Foreskin keratinocyte (primary cell): ENCODE measurements at places on chromosomes 4 and X. TPM values are rescaled to one million over a fixed set of nuclear protein-coding genes. Genes with fewer than 3 reads are reported as not detected.

PSAPL1 gene
- not detected in 2 replicates for total RNA-seq

MAGEC3 gene
- not detected in 2 replicates for total RNA-seq

RASL11B gene
- 2.3 and 2.5 TPM in 2 replicates for total RNA-seq

CNGA1 gene
- total RNA-seq: 0.31 and 0.53 TPM in 2 replicates

SNCA gene
- total RNA-seq: 44.6 and 57.4 TPM in 2 replicates

TSR2 gene
- total RNA-seq: 33.6 and 39.8 TPM in 2 replicates

TMEM31 gene
- total RNA-seq: not detected in 2 replicates

CLIC2 gene
- total RNA-seq: not detected in 2 replicates

TRPC5OS gene
- total RNA-seq: not detected in 2 replicates

IBSP gene
- not detected in 2 replicates for total RNA-seq

PCDH19 gene
- under 0.01 TPM in 1 of 2 replicates, not detected in the other for total RNA-seq

DNA sequence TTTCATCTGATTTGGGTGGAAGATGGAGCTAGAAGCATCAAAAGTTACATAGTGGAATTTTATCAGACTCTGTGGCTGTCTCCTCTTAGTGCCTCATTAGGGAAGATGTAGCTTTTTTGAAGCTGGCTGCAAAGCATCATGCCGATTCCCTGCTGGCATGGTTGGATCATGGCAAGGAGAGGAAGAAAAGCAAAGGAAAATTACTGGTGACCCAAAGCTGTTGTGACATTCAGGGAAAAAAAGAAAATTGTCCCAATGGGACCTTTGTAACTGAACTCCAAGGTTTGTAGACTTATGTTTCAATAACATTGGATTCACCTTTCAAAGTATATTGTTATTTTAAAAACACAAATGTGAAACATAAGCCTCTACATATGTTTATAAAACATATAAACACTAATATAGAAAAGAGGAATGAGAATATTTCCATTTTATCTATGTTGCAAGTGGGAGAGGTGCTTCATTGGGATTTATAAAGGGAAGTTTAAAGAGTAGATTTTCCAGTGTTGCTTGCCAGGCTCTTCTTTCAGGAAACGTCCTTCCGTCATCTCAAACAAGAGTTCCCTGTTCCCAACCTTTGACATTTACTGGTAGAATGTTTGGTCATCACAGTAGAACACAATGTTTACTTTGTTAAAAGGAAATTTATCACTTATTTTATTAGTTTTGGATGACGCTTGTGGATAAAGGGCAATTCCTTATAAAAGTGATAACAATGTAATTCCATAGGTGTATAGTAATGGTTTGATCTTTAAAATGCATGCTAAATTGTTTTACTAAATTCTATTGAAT is 190.1 kb upstream of the GPRIN3 start:
- DNase-seq: no peak

GRCh38 chrX:69496183-69496582 is 7.9 kb upstream of the NALF2 start:
- DNase-seq: no peak

GRCh38 chr4:106291678-106292077 is 24.3 kb downstream of the TBCK start:
- DNase-seq: no peak

DNA sequence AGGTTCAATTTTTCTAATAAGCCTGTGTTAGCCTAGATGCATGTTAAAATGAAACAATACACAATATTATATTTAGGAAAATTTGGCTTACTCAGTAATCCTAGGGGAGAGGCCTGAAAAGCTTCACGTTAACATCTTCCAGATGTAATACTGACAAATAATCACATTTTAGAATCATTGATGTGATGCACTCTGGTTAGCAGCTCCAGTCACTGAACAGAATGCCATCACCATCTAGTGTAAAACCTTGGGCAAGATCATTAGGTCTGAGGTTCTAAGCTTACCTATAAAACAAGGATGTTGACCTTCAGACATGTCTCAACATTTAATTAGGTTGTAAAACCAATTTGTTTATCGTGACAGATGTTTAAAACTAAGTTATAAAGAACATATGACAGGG is 1704.8 kb downstream of the STIM2 start:
- no peak for DNase-seq

GRCh38 chrX:97527725-97528124 is 644.0 kb downstream of the RPA4 start:
- no peak for DNase-seq

DNA sequence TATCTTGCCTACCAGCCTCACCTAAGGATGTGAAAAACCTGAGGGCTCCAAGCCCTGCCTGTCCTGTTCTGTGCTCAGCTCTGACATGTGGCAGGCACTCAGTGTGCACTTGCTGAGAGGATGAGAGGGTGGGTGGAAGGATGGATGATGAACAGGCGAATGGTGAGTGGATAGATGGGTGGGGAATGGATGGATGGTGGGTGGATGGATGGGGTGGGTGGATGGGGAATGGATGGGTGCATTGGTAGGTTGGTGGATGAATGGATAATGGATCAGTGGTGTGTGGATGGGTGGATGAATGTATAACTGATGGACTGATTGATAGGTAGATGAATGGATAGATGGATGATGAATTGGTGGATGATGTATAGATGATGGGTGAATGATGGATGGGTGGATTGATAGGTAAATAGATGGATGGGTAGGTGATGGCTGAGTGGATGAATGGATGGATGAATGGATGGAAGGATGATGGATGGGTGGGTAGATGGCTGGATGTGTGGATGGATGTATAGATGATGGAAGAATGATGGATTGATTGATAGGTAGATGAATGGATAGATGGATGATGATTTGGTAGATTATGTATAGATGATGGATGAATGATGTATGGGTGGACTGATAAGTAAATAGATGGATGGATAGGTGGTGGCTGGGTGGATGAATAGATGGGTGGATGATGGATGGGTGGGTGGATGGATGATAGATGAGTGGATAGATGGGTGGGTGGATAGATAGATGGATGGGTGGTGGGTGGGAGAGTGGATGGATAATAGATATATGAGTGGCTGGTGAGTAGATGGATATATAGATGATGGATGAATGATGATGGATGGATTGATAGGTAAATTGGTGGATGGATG is 69.3 kb upstream of the NKX1-1 start:
- DNase-seq: no peak

GRCh38 chrX:72107841-72108595 is 23.7 kb downstream of the RTL5 start:
- no peak for DNase-seq

DNA sequence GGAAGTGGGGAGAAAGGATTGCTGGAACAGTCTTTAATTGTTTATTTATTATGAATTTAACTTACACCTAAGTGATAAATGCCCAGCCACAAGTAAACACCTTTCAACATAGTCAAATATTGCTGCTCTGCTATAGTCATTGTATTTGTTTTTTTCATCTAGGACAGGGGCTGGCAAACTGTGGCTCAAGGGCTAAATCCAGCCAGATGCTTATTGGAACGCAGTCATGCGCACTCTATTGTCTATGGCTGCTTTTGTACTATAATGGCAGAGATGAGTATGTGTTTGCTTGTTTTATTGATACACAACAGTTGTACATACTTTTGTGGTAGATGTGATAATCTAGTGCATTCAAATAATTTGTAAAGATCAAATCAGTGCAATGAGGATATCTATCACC is 95.3 kb downstream of the ZAR1 start:
- DNase-seq: no peak

DNA sequence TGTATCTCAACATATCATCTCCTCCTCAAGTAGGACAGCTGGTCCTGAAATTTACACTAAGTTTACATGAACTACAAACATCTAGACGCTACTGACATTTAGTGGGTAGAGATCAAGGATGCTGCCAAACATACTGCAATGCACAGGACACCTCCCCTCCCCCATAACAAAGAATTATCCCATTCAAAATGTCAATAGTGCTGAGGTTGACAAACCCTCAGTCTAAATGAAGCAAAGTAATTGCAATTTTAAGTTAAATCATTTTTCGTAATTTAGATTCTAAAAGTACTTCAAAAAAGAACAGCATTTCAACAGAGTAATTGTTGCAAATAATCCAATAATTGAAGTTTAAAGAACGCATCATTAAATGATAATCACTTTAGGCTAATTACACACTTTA is 1.2 kb downstream of the PRMT9 start:
- no peak for DNase-seq

DNA sequence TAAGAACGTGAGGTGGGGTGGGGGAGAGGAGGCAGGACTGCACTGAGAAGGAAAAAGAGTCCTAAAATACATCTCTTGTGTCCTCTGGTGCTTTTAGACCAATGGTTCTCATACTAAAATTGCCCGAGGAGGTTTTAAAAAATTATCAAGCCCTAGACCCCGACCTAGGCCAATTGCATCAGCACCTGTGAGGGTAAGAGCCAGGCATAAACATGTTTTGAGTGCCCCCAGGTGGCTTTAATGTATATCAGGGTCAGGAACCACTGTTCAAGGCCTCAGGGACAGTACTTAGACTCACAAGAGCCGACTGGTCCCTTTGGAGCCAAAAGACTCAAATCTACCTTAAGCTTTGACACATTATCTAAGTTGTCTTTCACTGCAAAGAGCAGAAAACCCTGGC is 37.5 kb upstream of the TMEM150C start:
- no peak for DNase-seq

- peak; percentile 68 for DNase-seq
These were observed 966 bp downstream of the PDGFC start for GRCh38 chr4:156970501-156971164.

DNA sequence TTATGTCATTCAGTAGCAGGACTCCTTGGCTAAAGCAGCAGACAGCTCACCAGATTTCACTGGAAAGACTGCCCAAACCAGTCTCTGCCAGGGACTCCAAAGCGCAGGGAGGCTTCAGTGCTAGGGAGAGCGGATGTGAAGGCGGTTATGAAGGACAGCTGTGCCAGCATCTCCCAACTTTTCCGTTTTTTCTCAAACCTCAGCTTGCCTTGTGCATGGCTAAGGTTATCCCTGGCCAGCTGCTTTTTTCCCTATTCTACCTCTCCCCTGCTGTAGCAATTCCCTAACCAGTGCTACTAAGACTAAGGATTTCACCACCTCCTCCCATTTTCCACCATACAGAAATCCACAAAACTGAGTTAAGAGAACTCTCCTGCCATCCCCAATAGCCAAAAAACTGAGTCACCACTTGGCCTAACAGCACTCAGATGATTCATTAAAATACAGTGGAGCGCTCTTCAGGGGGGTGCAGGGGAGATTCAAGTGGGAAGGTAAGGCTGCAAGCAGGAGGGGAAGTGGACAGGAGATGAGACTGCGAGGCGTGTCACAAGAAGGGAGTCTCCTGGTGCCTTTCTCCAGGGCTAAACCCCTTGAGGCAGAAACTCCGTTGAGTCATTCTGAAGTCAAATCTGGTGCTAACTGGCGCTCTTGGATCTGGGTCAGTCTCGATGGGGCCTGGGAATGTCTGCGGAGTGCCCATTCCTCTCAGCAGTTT is 90.7 kb downstream of the PALLD start:
- DNase-seq: peak; percentile 99

GRCh38 chrX:151975736-151976275 is 1.3 kb upstream of the GABRE start:
- no peak for DNase-seq

- no peak for DNase-seq
These were observed 49.0 kb downstream of the CD99L2 start for GRCh38 chrX:150849486-150849885.

- DNase-seq: no peak
These were observed 2.4 kb upstream of the PRRG3 start for GRCh38 chrX:151692825-151693224.

- DNase-seq: no peak
These were observed 127.0 kb upstream of the DDIT4L start for GRCh38 chr4:100317032-100317864.

DNA sequence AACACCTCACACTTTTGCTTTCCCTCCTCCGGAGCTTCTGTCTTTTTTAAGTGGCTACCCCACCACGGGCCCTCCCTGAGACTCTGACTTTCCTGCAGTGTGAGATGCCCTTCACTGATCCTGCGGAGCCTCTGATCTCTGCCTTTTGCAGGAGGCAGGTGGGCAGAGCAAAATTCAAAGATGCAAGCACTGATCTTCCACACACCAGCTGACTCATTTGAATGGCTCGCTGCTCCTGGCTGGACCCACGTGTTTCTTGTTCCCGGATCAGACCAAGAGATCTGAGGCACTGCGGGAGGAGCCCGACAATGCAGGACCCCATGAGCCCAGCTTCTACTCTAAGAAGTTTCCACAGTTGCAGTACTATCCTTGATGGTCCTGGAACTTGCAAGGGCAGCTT is 1607.9 kb upstream of the TENM3 start:
- DNase-seq: no peak

DNA sequence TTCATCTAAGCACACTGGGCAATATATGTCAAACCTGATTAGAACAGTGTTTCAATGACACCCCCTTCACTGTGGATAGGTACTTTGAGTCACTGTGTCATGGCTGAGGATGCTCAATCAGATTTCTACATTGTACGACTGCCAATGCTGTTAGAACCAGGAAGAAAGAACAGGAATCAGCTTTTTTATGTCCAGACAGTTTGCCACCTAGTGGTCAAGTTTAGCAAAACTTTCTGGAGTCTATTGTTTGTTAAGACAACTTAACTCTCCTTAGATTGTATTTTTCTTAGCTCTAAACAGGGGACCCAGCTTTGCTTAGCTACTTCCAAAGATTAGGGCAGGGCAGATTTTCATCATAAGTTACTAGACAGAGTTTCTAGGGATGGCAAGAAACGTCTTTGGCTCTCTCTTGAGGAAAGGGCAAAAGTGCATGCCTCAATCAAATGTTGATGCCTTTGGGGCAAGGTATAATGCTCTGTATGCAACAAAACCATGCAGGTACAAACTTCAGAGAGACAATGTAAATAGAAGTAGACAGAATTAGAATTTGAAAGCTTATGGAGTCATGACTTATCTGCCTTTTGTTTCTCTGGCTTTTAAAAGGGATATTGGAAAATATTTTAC is 40.5 kb upstream of the BMP3 start:
- DNase-seq: peak; percentile 61
